ENCODE measurements at places on chromosomes 3 and 15.

GRCh38 chr3:40242638-40243037 is 66.9 kb upstream of the EIF1B start:
- no peak for DNase-seq

GRCh38 chr15:40313531-40314398 is 6.0 kb upstream of the PLCB2 start:
- no peak for DNase-seq

DNA sequence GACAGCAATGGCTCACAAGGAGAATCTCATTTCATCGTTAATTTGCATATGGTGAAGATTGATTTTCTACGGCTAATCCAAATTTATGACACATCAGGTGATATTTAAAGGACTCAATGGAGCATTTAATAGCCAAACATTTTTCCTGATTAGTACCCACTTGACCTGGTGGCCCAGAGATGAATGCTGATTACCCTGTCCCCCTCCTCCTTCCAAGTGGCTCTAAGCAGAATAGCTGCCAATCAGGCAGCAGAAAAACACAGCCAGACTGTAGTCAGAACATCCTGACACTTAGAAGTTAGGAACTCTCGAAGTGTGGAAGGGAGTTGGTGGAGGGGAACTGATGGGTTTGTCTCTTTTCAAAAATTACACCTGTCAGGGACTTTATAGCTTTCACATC is 302.5 kb downstream of the ZNF621 start:
- no peak for DNase-seq

GRCh38 chr3:7709376-7710082 is 792.1 kb upstream of the LMCD1 start:
- DNase-seq: no peak

GRCh38 chr15:66153549-66154415 is 99.8 kb downstream of the MEGF11 start:
- no peak for DNase-seq

DNA sequence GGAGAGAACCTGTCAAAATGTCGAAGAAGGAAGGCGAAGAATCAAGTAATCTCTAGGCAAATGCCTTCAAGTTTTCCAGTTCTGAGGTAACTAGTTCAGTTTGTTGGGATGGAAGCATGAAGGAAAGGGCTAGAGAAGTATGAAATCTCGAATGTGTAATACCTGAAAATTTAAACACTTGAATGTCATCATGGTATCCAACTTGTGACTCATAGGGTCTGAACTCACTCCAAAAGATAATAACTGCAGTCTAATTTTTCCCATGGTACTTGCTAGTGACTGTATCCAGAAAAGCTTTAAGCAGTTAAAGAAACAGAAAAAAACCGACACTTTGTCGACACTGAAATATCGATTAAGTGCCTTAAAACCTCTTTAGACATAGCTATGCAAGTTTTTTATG is 102.9 kb upstream of the CHRM5 start:
- no peak for DNase-seq

GRCh38 chr3:167736264-167736787 is 805 bp downstream of the SERPINI1 start:
- no peak for DNase-seq

- DNase-seq: peak; percentile 20
Observed at GRCh38 chr15:58438956-58439355, 7.2 kb downstream of the LIPC start.

DNA sequence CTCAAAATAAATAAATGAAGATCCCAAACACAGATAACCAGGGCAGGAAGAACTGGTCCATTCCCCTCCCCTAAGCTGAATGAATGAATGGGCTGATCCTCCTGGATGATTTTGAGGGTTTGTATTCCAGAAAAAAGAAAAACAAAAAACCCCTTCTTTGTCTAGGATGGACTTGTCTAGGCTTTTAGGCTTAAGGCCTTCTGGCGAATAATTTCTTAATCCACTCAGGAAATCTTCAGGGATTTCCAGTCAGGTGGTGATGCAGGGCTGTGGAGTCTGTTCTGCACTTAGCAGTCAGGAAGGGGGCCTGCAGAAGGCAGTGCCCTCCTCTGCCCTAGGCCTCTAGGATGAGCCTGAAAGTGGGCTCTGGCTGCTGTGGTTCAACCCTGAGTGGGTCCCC is 52.1 kb downstream of the BDH1 start:
- DNase-seq: no peak

- DNase-seq: no peak
Observed at GRCh38 chr3:141465221-141465620, 21.6 kb upstream of the RASA2 start.

DNA sequence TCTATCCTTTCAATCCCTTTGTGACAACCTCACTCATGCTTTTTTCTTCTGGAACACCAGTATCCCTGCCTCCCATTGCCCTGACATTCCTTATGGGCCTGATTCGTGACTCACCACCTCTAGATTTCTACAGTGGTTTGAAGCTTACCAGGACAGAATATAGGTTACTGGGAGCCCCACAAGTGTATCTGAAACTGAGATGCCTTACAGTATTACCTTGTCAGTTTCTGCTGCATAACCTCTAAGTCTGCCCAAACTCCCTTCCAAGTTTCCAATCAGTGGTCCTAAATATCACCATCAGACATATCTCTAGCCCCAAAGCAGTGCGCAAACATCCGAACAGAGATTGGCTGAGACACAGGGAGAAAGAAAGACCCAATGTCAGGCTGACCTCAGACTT is 5.6 kb downstream of the CPB1 start:
- DNase-seq: no peak

DNA sequence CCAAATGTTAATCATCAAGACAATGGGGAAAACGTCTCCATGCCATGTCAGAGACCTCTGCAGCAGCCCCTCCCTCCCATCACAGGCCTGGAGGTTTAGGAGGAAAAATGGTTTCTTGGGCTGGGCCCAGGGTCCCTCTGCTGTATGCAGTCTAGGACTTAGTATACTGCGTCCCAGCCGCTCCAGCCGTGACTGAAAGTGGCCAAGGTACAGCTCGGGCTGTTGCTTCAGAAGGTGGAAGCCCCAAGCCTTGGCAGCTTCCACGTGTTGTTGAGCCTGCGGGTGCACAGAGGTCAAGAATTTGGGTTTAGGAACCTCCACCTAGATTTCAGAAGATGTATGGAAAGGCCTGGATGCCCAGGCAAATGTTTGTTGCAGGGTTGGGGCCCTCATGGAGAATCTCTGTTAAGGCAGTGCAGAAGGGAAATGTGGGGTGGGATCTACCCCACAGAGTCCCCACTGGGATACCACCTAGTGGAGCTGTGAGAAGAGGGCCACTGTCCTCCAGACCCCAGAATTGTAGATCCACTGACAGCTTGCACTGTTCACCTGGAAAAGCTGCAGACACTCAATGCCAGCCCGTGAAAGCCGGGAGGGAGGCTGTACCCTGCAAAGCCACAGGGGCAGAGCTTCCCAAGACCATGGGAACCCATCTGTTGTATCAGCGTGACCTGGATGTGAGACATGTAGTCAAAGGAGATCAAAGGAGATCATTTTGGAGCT is 25.0 kb downstream of the NECTIN3 start:
- no peak for DNase-seq

- DNase-seq: no peak
Observed at GRCh38 chr15:45802140-45802539, 167.3 kb downstream of the SQOR start.

DNA sequence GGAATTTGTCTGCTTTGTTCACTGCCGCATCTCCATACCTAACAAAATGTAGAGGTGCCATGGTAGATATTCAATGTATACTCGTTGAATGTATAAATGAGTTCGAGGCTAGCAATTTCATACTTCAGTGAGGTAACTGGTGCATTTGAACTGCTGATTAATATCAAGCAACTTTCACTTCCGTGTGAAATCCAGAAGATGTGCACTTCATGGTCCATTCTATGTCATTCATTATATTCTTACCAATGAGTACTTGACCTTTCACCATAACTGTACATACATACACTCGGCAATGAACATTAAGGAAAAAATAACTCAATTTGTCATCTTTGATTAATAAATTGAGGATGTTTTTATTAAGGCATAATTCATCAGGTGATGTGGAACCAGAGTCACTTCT is 598.5 kb downstream of the ZNF385D start:
- no peak for DNase-seq

DNA sequence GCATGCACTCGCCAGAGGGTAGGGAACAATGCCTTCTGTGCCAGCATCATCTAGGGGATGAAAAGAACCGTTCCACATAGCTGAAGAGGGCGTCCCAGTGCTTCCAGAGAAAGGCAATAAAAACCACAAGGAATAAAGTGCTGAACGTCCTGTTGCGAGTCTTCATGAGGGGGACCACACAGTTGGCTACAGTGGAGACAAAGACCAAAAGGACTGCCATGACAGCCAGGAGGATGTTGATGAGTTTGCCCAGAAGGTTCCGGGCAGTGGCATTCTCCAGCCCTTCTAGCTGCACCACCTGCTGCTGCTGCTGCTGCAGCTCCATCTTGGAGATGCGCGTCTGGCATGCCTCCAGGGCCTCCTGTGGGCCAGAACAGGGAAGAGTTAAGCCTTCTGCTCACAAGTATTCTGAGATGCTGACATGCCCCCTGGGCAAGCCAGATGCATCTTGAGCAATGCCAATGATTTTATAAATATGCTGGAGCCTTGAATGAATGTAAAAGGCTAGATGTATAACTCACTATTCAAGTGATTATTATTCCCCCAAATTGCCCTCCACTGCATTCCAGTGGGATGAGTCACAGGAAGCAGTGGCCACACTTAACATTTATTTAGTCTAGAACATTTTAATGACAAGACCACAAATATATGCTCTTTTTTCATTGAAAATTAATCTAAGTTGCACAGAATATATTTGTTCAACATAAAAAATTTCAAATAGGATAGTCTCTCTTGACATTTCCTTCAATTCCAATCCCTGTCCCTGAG is 45.1 kb upstream of the PLXND1 start:
- DNase-seq: no peak
